Activated T-helper 2 cell treated with anti-CD3 and anti-CD28 coated beads, Interferon-gamma antibody, Interleukin-2, Interleukin-4, amounts not matched to agents 10 μg/mL and 5 μg/mL and 100 μg/mL, durations not matched to agents 14 hours and 24 hours and 36 hours (primary cell): ENCODE measurements at places on chromosomes 12 and 14. TPM values are rescaled to one million over a fixed set of nuclear protein-coding genes. Genes with fewer than 3 reads are reported as not detected.

DNA sequence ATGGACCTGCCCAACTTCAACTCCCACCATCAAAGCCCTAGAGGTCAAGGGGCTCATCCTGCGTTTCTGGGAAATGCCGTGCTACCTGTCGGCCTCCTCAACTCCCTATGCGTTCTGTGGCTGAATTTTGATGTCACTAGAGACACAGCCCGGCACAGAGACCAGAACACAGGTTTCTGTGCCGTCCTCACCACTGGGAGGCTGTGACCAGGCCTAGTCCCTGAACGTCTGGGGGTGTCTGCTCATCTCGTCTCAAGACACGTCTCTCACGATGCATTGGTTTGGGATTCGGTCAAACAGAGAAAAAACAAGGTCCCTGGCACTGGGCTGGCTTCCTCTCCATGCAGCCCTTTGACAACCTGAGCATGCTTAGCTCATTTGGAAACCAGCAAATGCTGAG lies 33.5 kb downstream of the SLC15A4 start:
- no peak overlapping the region for H3K4me3 ChIP-seq
- H3K36me3 ChIP-seq, result peaks cover 39% of the 10 kb centered on the region
- DNase-seq, result no peak

- no peak overlapping the region for H3K4me3 ChIP-seq
- no peaks in the 10 kb centered on the region for H3K36me3 ChIP-seq
- no peak for DNase-seq
- H3K27me3 ChIP-seq, result no peaks in the 10 kb centered on the region
- no peak overlapping the region for H3K27ac ChIP-seq
These were observed 11.5 kb downstream of the ADAMTS20 start for GRCh38 chr12:43540470-43540869.

Gene KRT72
- total RNA-seq, result not detected in 2 replicates

Gene FOXN4
- not detected in 2 replicates for total RNA-seq

Gene TMEM119
- total RNA-seq, result not detected in 2 replicates

GRCh38 chr12:49874142-49874897 lies 29.4 kb downstream of the FAIM2 start:
- DNase-seq, result no peak
- peaks cover 2% of the 10 kb centered on the region for H3K27me3 ChIP-seq
- H3K4me1 ChIP-seq, result no peaks in the 10 kb centered on the region
- H3K36me3 ChIP-seq, result no peaks in the 10 kb centered on the region
- no peak overlapping the region for H3K4me3 ChIP-seq

- H3K4me1 ChIP-seq, result peaks cover 7% of the 10 kb centered on the region
- H3K27me3 ChIP-seq, result peaks cover 19% of the 10 kb centered on the region
- H3K27ac ChIP-seq, result no peak overlapping the region
- peak; percentile 67 for DNase-seq
- no peak overlapping the region for H3K4me3 ChIP-seq
These were observed 25.2 kb upstream of the RND1 start for GRCh38 chr12:48890657-48891418.

GRCh38 chr12:52247622-52248540 lies 14.8 kb downstream of the KRT7 start:
- H3K4me1 ChIP-seq, result peaks cover 65% of the 10 kb centered on the region
- no peak overlapping the region for H3K4me3 ChIP-seq
- peaks cover 8% of the 10 kb centered on the region for H3K27me3 ChIP-seq

GRCh38 chr12:91417650-91418049 lies 235.0 kb upstream of the DCN start:
- no peak for DNase-seq
- no peak overlapping the region for H3K4me3 ChIP-seq
- peaks cover 3% of the 10 kb centered on the region for H3K27me3 ChIP-seq
- H3K4me1 ChIP-seq, result no peaks in the 10 kb centered on the region

DNA sequence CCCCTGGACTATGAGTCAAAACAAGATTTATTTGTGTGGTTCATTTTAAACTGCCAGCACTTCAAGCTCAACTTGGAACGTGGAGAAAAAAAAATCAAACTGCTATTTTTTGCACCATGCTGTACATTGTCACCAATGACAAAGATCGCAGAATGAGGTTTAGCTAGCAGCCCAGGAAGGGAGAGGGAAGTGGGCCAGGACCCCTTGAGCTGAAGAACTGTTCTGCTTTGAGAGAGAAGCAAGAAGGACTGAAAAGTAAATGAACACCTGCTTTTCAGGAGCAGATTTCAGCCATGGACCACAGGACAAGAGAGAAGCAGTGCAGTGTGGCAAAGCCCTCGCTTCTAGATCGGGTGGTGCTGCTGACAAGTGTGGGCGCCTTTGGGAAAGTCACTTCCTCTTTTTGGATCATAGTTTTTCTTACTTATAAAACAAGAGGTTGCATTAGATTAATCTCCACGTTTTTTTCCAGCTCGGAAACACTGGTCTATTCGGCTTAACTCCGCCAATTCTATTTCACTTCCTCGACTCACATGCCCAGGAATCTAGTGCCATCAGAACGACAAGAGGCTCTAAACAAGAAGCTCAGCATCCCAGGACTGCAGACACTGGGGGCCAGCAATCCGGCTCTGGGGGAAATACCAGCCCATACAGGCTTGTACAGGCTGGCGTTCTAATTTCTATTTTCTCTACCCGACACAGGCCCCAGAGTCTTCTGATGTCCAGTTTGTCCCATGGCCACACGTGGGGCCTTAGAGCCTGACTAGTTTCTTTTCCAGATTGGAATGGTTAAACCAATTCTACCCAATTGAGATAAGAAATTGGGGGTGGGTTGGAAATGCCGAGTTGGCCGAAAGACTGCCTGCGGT lies 129.9 kb downstream of the CRACR2A start:
- H3K36me3 ChIP-seq, result peaks cover 40% of the 10 kb centered on the region
- peak overlapping the region; percentile 9 for H3K27ac ChIP-seq
- no peak for DNase-seq

GRCh38 chr14:94486883-94487282 lies 10.9 kb upstream of the SERPINA9 start:
- no peaks in the 10 kb centered on the region for H3K27me3 ChIP-seq
- no peaks in the 10 kb centered on the region for H3K4me1 ChIP-seq
- no peak for DNase-seq
- H3K4me3 ChIP-seq, result no peak overlapping the region
- no peak overlapping the region for H3K27ac ChIP-seq
- no peaks in the 10 kb centered on the region for H3K36me3 ChIP-seq

DNA sequence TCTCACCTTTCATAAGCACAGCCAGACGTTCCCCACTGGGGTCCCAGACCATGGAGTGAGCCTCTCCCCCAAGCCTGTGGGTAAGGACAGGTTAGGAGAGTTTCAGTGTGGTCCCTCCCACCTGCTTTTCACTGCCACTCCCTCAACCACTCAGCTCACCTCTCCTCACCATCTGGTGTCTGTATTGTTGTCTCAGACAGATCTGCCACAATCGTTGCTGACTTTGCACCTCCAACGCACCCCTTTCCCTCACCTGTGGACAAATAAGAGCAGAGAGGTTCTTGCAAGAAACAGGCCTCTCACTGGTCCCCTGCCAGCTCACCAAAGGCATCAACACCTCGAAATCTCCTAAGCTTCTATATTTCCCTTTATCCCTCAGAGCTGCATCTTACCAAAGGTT lies 8.8 kb downstream of the MYG1 start:
- H3K4me3 ChIP-seq, result no peak overlapping the region
- H3K4me1 ChIP-seq, result no peaks in the 10 kb centered on the region
- H3K36me3 ChIP-seq, result peaks cover 54% of the 10 kb centered on the region
